Osteocyte (in vitro differentiated cells): ENCODE measurements at places on chromosomes 13 and 19. TPM values are rescaled to one million over a fixed set of nuclear protein-coding genes. Genes with fewer than 3 reads are reported as not detected.

- peaks cover 4% of the 10 kb centered on the region for H3K36me3 ChIP-seq
- no peak overlapping the region for H3K4me3 ChIP-seq
- DNase-seq, result no peak
- no peak overlapping the region for H3K27ac ChIP-seq
- H3K27me3 ChIP-seq, result no peaks in the 10 kb centered on the region
- peaks cover 14% of the 10 kb centered on the region for H3K4me1 ChIP-seq
Measured at GRCh38 chr13:50229960-50230661, 214.9 kb downstream of the KCNRG start.

DNA sequence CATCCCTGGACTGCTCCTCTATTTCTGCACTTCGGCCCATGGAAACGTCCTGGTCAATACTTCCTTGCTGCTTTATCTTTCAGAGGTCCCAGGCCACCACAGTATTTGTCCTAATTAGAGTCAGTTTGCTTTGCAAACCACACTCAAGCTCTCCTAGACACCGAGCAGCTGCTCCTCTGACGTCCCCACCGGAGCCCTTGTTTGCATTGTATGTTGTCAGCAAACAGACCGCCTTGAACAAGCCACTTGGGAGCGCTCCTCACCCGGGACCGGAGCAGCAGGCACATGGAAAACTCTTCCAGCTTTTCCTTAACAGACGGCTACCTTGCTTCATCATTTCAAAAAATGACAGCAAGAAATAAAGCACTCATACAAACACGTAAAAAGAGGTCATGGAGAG, 51.5 kb upstream of the GTF3A start:
- H3K4me3 ChIP-seq, result no peak overlapping the region
- H3K4me1 ChIP-seq, result peaks cover 3% of the 10 kb centered on the region
- peaks cover 42% of the 10 kb centered on the region for H3K27me3 ChIP-seq
- H3K27ac ChIP-seq, result no peak overlapping the region

GRCh38 chr19:3098515-3099346, 4.6 kb downstream of the GNA11 start:
- no peaks in the 10 kb centered on the region for H3K36me3 ChIP-seq
- peak overlapping the region; percentile 32 for H3K4me3 ChIP-seq
- peaks cover 48% of the 10 kb centered on the region for H3K4me1 ChIP-seq
- peak overlapping the region; percentile 81 for H3K27ac ChIP-seq

- peaks cover 7% of the 10 kb centered on the region for H3K36me3 ChIP-seq
- no peak for DNase-seq
- no peak overlapping the region for H3K4me3 ChIP-seq
- peaks cover 16% of the 10 kb centered on the region for H3K4me1 ChIP-seq
Measured at GRCh38 chr13:64912141-64912540, 2318.0 kb downstream of the PCDH9 start.

SIGLEC9 gene
- not detected in 2 replicates for total RNA-seq

DNA sequence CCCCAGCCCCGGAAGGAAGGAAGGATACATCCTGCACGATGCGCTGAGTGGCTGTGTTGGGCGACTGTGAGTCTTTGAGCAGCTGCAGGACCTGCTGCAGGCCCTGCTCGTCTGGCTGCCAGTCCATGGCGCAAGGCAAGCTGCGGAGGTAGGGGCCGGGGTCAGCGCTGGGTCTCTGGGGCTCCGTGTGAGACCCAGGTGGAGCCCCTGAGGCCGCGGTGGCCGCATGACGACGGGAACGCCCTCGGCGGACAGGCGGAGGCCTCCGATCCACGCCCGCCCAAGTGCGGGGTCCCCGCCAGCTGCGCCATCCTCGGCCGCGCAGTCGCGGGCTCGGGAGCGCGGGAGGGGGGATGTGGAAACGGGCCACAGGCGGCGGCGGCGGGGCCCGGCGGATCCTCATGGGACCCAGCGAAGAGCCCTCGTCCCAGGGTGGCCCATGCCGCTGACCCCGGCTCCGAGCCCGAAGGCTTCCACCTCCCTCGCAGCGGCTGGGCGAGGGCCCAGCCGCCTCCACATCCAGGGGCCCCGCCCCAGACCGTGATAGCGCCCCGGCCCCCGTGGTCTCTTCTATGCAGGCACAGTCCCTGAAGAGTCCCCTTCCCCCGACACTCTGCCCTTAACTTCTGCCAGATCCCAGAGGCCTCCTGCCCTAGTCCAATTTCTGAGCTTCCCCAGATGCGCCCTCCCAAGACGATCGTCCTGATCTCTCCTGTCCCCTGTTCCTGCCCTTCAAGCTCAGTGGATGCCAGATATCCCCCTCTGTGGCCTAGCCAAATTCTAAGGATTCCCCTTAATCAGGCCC, 2.7 kb downstream of the TNPO2 start:
- peaks cover 32% of the 10 kb centered on the region for H3K4me1 ChIP-seq
- no peak for DNase-seq
- no peaks in the 10 kb centered on the region for H3K27me3 ChIP-seq
- H3K36me3 ChIP-seq, result peaks cover 10% of the 10 kb centered on the region

- peak overlapping the region; percentile 74 for H3K27ac ChIP-seq
- peaks cover 77% of the 10 kb centered on the region for H3K36me3 ChIP-seq
- peaks cover 25% of the 10 kb centered on the region for H3K4me1 ChIP-seq
- no peaks in the 10 kb centered on the region for H3K27me3 ChIP-seq
Measured at GRCh38 chr13:98384739-98385138, 192.2 kb downstream of the STK24 start.

GRCh38 chr13:32645854-32646253, 59.6 kb downstream of the PDS5B start:
- peaks cover 2% of the 10 kb centered on the region for H3K36me3 ChIP-seq
- DNase-seq, result no peak
- no peak overlapping the region for H3K4me3 ChIP-seq
- H3K4me1 ChIP-seq, result peaks cover 23% of the 10 kb centered on the region

- H3K36me3 ChIP-seq, result no peaks in the 10 kb centered on the region
- no peaks in the 10 kb centered on the region for H3K4me1 ChIP-seq
- no peak for DNase-seq
- no peak overlapping the region for H3K4me3 ChIP-seq
- peaks cover 17% of the 10 kb centered on the region for H3K27me3 ChIP-seq
Measured at GRCh38 chr13:71828117-71828516, 38.9 kb downstream of the DACH1 start.

FREM2 gene
- 0.30 and 0.37 TPM in 2 replicates for total RNA-seq

- H3K27me3 ChIP-seq, result no peaks in the 10 kb centered on the region
- H3K27ac ChIP-seq, result no peak overlapping the region
- no peak overlapping the region for H3K4me3 ChIP-seq
- H3K36me3 ChIP-seq, result no peaks in the 10 kb centered on the region
- H3K4me1 ChIP-seq, result peaks cover 12% of the 10 kb centered on the region
Measured at GRCh38 chr13:105050686-105051085, 1484.8 kb downstream of the EFNB2 start.
